ENCODE measurements at places on chromosomes 1 and 21.

- DNase-seq = no peak
Observed at GRCh38 chr1:242890192-242890741, 364.8 kb downstream of the CEP170 start.

DNA sequence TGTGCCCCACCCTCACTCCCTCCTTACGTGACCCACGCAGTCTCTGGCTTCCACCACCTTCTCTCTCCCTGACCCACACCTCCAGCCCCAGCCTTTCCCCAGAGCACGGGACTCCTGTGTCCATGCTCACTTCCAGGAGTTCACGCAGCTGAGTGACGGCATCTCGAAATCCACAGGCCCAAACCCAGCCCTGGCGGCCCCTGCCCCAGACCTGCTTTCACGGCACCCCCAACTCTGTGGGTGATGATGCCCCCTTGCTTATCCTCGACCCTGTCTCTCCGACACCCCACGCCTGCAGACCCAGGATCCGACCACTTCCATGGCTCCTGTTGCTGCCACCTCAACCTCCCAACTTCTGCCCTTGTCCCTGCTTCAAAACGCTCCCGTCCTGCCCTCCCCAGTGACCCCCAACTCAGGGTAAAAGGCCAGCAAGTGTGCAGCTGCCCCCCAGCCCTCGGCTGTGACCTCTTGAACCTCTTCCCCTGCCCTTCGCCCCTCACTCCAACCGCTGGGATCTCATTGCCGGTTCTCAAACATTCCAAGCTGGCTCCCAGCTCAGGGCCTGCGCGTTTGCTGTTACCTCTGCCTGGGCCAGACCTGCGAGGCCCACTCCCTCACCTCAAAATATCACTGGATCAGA is 30.4 kb upstream of the LAPTM5 start:
- DNase-seq = no peak

DNA sequence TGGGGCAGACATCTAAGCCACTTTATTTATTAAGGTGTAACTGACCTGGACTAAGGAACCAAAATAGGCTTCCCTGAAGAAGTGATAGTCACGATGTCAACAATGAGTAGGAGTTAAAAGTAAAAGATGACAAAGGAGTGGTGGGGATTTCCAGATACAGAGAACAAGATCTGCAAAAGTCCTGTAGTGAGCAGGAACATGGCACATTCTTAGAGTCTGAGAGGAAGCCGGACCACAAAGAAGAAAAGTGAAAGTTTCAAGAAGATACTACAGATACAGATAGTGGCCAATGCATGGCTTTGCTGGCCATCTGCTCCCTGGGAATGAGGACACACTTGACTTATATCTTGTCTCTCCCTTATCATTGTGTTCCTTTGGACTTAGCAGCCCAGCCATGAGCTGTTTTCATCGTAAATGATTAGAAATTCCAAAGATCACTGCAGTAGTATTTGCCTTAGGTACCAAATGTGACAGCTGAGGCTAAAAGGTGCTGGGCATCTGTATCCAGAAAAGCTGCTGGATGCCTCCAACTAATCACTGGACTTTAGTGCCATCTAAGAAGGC is 302.4 kb upstream of the NR5A2 start:
- no peak for DNase-seq

DNA sequence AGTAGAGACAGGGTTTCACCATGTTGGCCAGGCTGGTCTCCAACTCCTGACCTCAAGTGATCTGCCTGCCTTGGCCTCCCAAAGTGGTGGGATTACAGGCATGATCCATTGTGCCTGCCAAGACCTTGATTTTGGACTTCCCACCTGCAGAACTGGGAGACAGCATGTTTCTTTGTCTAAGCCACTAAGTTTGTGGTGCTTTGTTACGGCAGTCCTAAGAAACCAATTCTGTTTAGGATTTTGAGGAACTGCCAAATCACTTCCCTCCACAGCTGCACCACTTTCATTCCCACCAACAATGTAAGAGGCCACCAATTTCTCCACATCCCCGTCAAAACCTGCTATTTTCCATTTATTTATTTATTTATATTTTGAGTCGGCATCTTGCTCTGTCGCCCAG is 46.1 kb downstream of the CHAF1B start:
- DNase-seq = peak; percentile 10

DNA sequence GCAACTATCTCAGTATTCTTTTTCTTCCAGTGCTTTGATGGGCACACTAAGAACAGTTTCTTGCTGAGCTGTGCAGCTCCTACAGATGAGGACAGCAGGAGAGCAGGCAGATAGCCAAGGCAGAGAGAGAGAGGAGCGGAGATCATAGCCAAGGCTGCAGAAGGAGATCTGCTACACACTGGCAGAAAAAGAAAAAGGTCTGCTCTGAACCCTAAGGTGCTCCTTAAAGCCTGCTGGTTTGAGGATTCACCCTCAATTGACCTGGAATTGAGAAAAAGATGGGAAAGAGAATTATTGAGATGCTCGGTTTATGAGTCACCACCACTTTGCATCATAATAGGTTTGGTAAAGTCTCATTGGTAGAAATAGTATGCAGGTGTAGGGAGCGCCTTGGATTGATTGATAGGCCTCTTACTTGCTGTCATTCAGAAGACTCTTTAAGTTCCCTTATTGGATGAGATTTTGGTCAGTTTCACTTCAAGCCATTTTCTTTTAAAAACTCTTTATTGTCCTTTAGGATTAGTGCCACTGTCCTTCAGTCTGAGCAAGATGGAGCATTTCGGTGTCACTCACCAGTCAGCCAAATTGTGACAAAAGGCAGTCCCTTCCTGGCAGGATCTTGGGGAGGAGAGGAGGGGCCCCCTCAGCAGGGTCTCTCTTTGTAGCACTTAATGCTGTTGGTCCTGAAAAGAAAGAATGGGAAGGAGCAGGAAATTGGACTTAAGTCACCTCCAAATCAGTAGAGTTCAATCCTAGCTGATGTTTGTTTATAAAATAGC is 685.0 kb downstream of the ADGRL2 start:
- no peak for DNase-seq

GRCh38 chr1:218112862-218113261 is 172.2 kb upstream of the RRP15 start:
- DNase-seq = no peak

GRCh38 chr1:26971590-26971989 is 11.3 kb upstream of the KDF1 start:
- DNase-seq = no peak

- no peak for DNase-seq
Observed at GRCh38 chr1:197862221-197862620, 40.2 kb upstream of the C1orf53 start.

DNA sequence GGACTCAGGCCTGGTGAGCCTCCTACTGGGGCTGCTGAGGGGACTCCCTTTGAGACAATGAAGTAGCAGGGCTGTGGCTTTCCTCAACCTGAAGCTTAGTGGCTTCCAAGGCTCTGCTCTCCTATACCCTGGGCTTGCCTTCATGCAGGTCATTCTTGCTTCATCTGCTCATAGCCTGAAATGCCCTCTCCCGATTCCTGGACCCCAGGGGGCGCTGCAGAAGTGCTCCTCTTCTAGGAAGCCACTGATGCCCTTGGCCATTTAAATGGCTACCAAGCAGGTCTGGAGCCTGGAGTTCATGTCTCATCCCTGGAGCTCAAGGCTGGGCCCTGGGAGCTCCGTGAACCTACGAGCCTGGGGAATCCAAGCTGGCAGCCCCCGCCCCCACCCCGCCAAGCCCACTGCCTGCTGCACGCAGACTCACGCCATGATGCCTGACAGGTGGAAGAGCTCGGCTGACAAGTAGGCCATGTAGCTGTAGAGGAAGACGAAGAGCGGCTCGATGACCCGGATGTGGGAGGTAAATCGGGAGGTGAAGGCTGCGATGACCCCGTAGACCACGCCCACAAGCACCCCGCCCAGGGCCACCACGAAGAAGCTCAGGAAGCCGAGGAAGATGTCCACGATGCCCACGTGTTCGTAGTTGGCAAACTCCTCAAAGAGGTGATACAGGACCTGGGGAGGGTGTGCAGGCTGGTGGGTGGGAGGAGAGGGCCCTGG is 45.7 kb downstream of the SLC9A1 start:
- DNase-seq = peak; percentile 27

GRCh38 chr1:31228986-31229385 is 10.7 kb downstream of the NKAIN1 start:
- no peak for DNase-seq

- no peak for DNase-seq
Observed at GRCh38 chr1:157466011-157466410, 86.3 kb downstream of the FCRL5 start.

GRCh38 chr1:232900818-232901217 is 49.6 kb upstream of the NTPCR start:
- DNase-seq = no peak

- no peak for DNase-seq
Observed at GRCh38 chr1:61910035-61910434, 167.8 kb downstream of the PATJ start.

GRCh38 chr1:31122741-31123140 is 57.2 kb upstream of the PUM1 start:
- DNase-seq = no peak

- no peak for DNase-seq
Observed at GRCh38 chr21:17612023-17612564, 607 bp downstream of the BTG3 start.

GRCh38 chr1:239558991-239559390 is 172.6 kb downstream of the CHRM3 start:
- no peak for DNase-seq

- DNase-seq = no peak
Observed at GRCh38 chr1:84297546-84298244, 3.8 kb upstream of the SAMD13 start.

DNA sequence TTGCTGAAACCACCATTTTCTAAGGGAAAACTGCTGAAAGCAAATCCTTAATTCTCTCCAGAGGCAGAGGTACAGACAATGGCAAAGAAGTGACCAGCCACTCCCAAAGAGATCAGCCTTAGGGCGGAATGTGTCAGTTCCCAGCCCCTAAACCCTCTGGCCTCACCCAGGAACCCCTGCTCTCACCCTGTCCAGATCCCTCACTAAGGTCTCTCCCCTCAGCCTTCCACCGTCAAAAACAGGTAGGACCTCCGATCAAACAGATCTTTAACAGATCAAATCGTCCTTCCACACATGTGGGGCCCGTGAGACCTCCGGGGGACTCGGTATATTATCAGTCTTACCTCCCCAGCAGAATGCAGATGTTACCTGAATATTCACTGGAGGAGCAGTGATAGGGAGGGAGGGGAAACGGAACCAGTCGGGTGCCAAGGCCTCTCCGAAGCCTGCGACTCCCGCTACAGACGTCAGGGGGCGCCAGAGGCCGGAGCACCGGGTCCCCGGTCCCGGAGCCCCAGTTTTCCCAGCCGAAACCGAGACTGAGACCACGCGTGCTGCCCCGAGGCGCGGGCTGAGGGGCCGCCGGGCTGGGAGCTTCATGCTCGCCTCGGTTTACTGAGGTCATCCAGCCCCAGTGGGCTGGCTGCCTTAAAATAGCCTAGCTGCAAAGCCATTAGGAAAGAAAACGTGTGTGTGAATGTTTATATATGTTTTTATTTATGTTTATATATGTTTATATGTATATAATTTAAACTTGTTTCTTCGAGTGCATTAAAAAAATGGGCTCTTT is 23.6 kb downstream of the GPA33 start:
- DNase-seq = peak; percentile 61

DNA sequence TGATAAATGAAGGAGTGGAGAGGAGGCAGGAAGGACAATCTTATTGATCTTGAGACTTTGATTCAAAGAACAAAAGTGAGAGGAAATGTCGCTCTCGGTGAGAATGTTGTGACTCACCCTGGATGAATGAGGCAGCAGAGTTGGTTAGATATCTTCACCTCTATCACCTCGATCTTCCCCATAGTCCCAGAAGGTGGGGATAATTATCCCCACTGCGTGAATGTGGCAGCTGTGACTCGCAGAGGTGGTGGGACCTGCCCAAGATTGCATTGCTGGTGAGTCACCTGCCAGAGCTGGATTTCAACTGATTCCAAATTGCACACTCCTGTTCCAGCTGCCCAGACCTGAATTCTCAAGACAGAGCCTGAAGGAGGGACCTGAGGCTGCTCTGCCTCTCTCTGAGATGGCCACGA is 105.0 kb downstream of the MATN1 start:
- no peak for DNase-seq

GRCh38 chr1:63108206-63108605 is 214.2 kb upstream of the FOXD3 start:
- DNase-seq = no peak

DNA sequence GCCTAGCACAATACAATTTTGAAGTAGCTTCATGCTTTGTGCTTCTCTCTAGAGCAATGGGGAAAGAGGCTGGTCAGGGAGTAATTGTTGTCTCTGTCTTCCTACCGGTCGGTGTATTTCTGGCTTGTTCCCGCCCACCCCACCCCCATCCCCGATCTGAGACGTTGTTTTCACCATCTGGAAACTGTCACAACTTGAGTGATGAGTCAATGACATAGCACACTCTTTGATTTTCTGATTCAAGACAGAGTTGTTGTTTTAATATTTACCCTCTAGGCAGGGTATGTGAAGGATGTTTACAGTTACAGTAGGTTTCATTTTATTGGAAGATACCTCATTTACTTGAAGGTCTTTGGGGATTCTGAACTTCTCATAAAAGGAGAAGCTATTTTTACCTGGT is 7.0 kb downstream of the IL12RB2 start:
- no peak for DNase-seq

- DNase-seq = no peak
Observed at GRCh38 chr1:55131218-55131617, 83.9 kb downstream of the USP24 start.

DNA sequence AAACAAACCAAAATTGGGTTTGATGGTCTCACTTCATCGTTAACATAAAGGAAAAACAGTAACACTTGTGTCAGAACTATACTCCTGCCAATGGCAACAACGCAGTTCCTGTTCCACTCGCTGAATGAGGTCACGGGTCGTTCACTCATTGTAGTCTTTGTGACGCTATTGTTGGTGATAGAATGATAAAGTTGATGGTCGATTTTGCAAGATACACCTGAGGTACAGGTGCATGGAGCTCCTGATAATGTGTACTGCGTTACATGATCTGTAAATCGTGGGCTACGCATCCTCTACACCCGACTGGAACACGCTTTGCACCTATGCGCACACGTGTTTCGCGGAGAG is 391 bp upstream of the CENPS start:
- DNase-seq = no peak

DNA sequence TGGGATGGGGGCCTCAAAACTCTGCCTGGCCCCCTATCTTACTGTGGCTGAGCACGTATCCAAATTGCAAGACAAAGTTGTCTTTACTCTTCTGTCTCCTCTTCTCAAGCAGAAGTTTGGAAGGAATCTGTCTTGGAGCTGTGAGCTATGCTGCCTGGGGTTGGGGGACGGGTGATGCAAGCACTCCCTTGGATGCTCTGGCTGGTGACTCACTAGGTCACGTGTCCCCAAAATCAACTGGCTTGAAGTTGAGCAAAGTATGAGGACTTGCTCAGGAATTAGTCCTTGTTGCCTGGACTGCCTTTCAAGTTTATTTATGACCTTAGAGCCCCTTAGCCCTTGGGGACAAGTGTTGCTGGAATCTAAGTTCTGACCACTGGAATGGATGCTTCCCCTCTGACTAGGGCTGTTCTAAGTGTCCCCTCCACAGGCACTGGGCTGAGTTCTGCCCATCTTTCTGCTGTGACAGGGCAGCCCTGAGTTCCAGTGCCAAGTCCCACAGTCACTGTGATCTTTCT is 269.5 kb downstream of the HHAT start:
- DNase-seq = no peak

Data from GDM1 (cell line).